ENCODE measurements at places on chromosomes 11 and 22.
A peak's percentile ranks its signal among the peaks of the same experiment; 100 is the strongest.

DNA sequence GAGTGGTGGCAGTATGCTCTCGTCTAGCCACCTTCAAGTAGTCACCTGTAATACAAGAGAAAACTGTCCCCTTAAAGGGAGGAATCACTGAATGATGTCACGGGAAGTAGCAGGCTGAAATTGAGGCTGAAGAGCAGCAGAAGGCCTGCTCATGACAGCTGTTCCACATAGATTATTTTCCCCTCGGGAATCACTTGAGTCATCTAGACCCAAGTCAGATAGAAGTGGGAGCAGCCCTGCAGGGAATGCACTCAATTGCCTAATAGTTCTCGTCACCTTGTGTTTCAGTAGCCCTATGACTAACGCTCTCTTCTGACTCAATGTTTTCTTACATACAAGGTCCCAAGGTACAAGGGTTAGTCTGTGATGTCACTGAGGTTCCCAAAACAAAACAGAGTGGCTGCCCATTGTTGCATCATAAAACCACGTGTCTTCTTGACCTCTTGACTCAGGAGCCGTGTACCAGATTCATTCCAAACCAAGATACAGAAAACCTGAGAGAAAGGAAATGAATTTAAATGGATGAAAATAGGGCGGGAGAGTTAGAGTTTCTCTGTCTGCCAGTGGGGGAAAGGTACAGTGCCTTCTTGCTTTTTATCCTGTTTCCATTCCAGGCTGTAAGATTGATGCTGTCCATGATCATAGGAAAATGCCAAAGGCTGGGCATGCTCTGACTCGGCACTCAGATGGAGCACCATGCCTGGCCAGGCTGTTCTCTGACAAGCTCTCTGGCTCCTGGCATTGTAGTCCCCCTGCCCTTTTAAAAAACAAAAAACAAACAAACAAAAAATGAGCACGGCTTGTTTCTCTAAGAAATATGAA, 21.6 kb upstream of the C11orf96 start:
- peak; percentile 45 for DNase-seq

GRCh38 chr11:1791912-1792311, 28.2 kb upstream of the CTSD start:
- DNase-seq: no peak

DNA sequence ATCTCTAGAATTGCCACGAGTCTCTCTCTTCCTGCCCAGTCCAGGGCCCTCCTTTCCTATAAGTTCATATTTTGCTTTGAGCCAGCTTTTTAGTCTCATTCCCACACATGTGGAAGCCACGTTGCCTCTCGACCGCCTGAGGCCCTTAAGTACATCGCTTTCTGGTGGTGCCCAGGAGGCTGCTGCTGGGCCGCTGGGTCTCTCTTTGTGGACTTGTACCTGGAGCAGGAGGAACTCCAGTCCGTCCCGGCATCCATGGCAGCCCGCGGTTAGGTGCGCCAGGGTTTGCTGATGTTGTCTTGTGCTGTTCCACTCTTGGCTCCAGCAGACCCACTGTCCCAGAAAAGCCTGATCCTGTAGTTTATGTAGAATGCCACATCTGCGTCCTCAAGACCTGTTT, 41.0 kb downstream of the NAT10 start:
- DNase-seq: no peak

- DNase-seq: peak; percentile 74
Measured at GRCh38 chr11:110463153-110463552, 33.4 kb downstream of the FDX1 start.

- DNase-seq: no peak
Measured at GRCh38 chr22:41914611-41915034, 251 bp downstream of the SHISA8 start.

DNA sequence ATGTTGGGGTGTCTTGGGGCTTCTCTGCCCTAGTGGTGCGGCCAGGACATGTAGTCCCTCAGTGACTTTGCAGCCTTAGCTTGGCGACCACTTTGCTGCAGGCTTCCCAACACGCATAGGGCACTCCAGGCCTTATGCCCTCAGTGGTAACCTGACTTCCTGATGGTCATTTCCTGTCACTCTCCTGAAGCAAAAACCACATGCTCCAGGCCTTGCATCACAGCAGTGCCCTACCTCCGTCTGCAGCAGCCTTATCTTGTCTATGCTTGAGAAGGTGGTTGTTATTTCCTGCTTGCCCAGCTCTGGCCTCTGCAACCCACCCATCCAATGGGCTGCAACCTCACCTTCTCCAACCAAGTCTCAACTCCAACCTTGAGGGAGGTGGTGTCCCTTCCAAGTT, 33.4 kb upstream of the PISD start:
- DNase-seq: no peak

- no peak for DNase-seq
Measured at GRCh38 chr11:20964985-20965384, 295.6 kb downstream of the NELL1 start.

DNA sequence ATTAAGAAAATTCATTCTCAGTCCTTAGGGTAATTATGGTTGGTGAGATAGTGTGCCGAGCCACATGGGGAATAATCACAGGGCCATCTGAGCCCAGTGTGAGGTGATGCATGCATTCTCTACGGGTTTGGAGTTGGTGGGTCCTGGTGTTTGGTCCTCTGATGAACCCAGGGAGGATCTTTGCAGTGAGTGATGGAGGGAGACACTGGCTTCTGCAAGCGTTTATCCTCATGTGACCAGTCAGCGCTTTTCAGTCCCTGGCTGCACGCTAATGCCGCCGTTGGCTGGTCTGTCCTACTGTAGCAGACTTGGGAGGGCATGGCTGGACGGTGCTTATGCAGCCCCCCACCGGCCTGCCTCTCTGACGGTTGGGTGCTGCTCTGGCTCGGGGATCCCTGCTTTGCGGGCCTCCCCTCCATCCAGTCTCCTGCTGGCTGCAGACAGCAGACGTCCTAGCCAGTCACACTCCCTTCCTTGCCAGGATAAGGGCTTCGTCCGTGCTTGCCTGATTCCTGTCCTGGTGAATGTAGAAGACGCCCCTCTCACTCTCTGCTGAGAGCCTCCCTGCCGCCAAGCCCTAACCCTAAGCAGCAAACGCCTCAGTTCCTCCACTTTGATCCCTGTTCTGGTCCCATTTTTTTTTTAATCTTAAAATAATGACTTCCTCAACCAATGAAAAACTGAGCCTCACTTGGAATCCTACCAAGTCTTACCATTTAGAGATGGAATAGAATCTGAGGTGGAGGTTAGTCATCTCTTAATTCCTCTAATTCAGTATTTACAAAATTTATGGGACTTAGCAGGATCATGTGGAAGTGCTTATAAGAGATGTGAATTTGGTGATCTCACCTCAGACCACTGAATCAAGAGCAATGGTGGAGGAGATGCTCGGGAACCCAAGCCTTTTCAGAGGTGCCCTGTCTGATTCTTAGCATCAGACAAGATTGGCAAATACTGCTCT, 143.7 kb upstream of the SORL1-AS1 start:
- no peak for DNase-seq

GRCh38 chr11:81579339-81579738, 1154.3 kb downstream of the FAM181B start:
- no peak for DNase-seq

- no peak for DNase-seq
Measured at GRCh38 chr11:28903716-28904115, 795.5 kb downstream of the METTL15 start.

- DNase-seq: no peak
Measured at GRCh38 chr11:57224128-57224527, 12.9 kb downstream of the APLNR start.

GRCh38 chr11:7657306-7658025, 15.8 kb downstream of the CYB5R2 start:
- peak; percentile 72 for DNase-seq

- no peak for DNase-seq
Measured at GRCh38 chr11:61718046-61718531, 34.3 kb upstream of the MYRF start.

- no peak for DNase-seq
Measured at GRCh38 chr11:15926071-15926470, 430.3 kb downstream of the SOX6 start.

DNA sequence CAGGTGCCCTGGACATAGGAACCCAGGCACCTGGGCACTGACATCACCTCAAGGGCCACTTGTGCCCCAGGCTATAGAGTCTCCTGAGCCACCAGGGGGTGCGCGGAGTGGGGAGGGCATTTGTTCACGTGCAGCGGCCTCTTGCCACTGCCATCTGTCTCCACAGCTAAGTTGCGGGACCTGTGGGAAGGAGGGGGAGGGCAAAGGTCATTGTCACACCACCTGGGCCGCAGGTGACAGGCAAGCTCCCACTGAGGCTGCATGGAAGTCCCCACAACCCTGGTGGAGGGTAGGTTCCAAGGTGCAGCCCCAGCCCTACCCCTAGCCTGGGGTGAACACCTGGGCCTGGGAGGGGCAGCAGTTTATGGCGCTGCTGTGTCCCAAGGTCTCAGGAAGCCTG, 79.5 kb downstream of the PIWIL3 start:
- DNase-seq: no peak

DNA sequence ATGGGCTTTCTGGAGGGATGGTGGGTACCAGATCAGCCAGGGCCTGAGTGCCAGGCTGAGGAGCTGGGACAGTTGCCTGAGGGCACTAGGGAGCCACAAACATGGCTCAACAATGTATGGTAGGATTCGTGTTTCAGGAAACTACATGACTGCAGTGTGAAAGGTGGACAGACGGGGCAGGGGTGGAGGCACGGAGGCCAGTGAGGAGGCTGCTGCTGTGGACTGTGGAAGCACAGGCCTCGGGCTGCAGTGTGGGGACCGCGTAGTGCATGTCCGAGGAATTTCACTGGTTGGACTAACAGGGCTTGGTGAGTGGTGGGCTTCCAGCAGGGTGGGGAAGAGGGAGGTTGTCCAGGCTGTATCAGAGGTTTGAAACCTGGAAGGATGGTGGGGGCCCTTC, 7.8 kb downstream of the P2RY2 start:
- no peak for DNase-seq

DNA sequence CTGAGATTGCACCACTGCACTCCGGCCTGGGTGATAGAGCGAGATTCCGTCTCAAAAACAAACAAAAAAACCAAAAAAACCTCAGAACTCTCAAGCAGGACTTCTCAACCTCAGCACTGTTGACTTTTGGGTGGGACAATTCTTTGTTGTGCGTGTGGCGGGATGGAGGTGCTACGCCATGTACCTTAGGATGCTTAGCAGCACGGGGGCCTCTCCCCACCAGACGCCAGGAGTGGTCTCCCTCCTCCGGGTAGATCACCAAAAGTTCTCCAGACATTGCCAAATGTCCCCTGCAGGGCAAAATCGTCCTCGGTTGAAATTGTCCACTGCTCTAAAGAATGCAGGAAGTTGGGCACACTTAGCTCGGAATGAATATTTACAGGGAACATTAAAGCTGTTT, 26.9 kb upstream of the ATXN10 start:
- DNase-seq: no peak

DNA sequence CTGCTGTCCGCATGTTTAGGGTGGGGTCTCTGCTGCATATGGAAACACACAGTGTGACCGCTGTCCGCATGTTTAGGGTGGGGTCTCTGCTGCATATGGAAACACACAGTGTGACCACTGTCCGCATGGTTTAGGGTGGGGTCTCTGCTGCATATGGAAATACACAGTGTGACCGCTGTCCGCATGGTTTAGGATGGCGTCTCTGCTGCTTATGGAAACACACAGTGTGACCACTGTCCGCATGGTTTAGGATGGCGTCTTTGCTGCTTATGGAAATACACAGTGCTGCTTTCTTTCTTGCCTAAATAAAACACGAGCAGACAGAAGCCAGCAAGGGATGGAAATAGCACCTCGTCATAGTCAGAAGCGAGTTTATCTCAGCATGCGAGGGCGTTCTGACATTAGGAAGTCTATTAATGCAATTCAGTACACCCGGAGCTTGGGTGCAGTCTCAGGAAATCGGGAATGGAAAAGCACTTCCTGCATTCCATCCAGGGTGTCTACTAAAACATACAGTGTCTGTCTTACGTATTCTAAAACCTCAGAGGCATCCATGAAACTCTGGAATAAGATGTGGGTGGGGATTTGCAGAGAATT, 32.6 kb upstream of the TOLLIP start:
- DNase-seq: no peak

- DNase-seq: no peak
Measured at GRCh38 chr11:72244361-72245262, 636 bp upstream of the PHOX2A start.

- no peak for DNase-seq
Measured at GRCh38 chr22:23698094-23698493, 7.3 kb downstream of the RGL4 start.

GRCh38 chr22:17775781-17776465, 1.7 kb upstream of the BID start:
- DNase-seq: no peak

DNA sequence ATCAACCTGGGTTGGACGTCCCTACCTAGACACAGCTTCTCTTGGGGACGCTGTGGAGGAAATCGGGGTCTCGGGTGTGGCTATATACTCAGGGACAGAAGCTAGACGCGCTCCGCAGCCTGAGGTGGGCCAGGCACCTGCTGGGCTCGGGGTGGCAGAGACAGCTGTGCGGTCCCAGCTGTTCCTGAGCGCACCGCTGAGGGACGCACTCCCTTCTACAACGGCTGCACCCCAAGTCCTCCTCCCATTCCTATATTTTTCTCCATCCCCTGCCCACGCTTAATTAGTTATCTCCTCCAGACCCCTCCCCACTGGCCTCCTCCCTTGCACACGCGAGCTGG, 188 bp upstream of the MTNR1B start:
- no peak for DNase-seq

DNA sequence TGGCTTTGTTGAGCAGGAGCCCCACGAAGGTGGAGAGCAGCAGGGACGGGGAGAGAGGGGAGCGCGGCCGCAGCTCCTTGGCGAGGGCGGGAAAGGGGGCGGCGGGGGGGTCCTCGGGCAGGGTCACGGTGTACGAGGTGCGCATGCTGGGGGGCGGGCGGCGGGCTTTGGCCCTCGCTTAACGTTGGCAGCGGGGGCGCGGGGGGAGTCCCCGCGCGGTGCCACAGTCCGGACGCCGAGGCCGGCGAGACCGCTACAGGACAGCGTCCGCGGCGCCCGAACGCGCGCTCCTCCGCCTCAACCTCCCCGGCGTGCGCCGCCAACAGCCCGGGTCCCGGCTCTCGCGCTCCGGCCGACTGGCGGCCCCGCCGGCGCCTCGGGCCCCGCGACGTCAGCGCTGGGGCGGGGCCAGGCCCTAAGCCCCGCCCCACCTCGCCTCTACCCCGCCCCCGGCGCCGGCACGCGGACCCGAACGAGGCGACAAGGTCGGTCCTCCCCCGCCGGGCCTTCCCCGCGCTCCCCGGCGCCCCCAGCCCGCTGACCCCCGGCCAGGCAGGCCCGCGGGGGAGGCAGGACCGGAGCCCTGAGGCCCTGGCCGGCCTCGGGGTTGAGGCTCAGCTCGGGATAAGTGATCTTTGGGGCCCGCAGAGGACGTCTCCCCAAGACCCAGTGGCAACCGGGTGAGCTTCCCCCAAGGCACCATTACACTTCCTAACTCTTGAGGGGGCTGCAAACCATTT, 17.5 kb downstream of the USP2 start:
- DNase-seq: no peak

GRCh38 chr11:67616431-67617242, 9.9 kb downstream of the NDUFV1 start:
- DNase-seq: no peak

All from OCI-M1 (cell line).